GM03348 (cell line): ENCODE measurements at places on chromosomes 5 and 9.

DNA sequence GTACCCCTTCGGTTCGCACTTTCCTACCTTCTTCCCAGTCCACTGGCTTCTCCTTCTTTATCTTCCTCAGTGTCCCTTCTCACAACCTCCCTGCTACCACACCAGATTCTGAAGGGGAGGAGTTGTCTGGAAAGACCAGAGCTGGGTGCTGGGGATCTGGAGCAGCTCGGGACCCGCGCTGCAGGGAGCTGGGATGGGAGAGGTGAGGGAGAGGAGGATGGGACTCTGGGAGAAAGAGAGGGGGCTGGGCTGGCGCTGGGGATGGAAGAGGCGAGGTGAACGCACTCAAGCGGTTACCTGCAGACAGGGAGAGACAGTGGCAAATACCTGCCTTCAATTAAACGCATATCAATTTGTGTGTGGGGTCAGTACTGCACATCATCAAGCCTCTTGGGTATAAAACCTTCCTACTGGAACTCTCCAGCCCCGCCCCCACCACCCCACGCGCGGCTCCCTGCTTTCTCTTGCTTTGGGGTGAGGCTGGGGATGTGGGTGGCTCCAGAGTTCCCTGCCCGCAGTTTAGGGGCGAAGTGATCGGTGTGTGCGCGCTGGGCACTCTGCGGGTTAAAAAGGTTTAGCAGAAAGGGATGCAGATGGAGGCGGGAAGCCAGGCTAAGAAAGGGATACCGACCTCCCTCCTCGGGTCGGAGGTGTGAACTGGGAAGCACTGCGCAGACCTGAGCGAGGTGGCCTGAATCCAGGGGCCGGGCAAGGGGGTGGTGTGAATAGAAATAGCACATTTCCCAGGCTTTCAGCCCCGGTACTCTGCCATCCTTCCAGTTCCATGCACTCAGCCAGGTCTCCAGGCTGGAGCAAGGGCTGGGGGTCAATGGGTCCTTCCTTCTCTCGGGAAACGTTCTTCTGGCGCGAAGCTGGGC, 977 bp upstream of the PAM start:
- no peak for DNase-seq

DNA sequence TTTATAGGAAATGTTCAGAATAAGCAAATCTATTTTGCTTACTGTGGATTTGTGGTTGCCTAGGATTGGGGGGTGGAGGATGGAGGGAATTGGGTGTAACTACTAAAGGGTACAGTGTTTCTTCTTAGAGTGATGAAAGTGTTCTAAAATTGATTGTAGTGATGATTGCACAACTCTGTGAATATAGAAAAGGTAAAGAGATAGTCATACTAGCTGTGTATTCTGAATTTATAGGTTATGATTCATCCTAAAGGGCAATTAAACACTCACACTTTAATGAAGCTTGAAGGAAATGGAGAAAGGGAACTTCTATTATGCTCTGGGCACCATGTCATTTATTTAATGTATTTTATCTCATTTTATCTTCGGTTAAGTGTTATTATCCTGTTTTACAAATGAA, 9.9 kb downstream of the TXNDC8 start:
- no peak for DNase-seq

- DNase-seq: no peak
Observed at GRCh38 chr9:78575081-78575480, 278.2 kb downstream of the PSAT1 start.

- DNase-seq: no peak
Observed at GRCh38 chr9:97484134-97484533, 17.3 kb upstream of the TMOD1 start.

DNA sequence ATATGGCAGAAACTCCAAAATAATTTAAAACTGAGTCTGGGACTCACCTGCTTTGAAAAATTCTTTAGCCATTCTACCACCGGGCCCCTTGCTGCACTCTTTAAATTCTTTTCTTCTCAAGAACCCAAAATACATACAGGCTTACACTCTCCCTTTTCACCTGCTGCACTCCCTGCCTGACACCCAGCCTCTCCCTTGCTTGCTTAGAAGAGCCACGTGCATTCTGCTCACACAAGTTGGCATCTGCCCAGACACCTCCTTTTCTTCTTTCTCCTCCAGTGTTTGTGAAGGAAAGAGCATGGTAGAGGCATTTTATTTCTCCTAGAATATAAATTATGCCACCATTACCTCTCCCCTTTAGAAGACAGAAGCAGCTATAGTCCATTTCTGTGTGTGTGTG, 39.0 kb upstream of the AOPEP start:
- DNase-seq: no peak

- DNase-seq: no peak
Observed at GRCh38 chr5:96942078-96942477, 6.2 kb downstream of the LNPEP start.

GRCh38 chr5:107997338-107997980, 326.7 kb upstream of the EFNA5 start:
- peak; percentile 4 for DNase-seq

GRCh38 chr5:151474799-151475198, 27.4 kb downstream of the SLC36A1 start:
- DNase-seq: no peak

DNA sequence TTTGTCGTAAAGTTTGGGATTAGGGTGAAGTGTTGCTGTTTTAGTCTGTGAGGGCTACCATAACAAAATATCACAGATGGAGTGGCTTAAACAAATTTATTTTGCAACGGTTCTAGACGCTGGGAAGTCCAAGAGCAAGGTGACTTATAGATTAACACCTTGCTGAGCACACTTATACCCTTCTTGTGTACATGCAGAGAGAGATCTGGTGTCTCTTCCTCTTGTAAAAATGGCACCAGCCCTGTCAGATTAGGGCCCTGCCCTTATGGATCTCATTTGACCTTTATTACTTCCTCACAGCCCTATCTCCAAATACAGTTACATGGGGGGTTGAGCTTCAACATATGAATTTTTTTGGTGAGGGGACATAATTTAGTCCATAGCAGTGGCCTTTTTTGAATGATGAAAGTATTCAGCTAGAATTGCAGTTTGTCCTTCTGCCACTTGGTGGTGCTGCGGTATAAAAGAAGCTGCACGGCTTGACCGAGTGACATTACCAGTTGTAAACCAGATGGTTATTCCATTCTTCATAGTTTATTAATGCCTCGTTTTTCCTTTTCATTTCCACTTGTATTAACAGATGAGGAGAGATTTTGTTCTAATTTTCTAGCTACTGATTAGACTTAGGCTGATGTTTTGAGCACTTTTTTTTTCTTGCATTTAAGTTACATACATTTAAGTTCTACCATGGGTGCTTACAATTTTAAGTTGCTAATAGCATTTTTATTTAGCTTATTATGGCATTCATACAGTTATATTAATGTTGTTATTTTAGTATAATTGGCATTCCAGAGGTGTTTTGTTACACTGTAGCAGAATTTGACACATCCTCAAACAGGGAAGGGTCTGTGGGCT, 19.4 kb downstream of the DCP2 start:
- peak; percentile 76 for DNase-seq

GRCh38 chr5:116402235-116402634, 172.4 kb downstream of the SEMA6A start:
- DNase-seq: no peak

DNA sequence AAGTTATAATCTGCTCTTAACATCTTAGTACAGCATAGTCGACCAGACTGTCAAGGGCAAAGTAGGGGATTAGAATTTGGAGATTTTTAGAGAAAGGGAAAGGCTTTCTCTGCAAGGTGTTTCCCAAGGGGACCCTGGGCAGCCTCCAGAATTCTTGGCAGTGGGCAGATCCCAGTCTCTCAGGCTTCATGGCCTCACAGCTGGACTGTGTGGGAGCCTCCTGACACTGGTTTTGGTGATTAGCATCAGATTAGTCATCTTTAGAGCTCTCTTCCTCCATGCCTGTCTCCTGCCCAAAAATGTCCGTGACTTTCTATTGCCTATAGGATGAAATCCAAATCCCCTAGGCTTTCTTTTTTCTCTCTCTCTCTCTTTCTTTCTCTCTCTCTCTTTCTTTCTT, 370.7 kb downstream of the ZSWIM6 start:
- peak; percentile 37 for DNase-seq

- DNase-seq: no peak
Observed at GRCh38 chr9:138070815-138071214, 193.2 kb downstream of the CACNA1B start.

DNA sequence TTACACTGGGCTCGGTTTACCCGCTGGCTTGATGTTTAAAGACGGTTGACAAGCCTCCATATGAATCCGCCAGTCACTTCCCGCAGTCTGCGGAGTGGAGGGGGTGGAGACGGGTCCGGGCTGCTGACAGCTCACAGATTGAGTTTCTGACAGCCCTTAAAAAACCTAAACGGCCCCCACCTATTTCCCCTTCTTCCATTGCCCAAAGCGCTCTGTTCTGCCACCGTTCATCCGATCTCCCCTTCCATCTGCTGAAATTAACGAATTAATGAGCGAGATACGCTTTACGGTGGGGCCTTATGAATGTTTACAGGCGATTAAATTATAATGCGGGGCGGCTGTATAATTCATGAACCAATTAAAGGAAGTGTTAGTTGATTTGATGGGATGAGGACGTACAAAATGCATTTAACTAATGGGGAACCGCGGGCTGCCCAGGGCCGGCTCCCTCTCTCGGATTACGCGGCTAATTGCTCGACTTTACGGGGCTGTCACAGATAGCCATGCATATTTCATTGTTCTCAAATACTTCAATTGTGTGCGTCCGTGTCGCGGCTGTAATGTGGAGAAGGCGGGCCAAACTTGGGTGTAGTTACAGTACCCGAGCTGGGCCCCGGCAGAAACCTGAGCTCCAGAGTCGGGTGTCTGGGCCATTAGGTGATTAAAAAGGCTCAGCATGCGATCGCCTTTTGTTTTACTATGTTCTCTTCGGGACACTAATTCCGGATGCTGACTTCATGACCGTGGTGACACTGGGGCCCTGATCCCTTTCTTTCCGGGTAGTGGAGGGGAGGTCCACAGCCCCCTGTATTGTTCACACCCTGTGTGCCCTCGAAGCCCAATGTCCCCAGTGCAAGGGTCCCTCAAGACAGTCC, 74.9 kb downstream of the GTF3C4 start:
- no peak for DNase-seq

GRCh38 chr5:97554977-97555643, 372.1 kb upstream of the RIOK2 start:
- peak; percentile 49 for DNase-seq

DNA sequence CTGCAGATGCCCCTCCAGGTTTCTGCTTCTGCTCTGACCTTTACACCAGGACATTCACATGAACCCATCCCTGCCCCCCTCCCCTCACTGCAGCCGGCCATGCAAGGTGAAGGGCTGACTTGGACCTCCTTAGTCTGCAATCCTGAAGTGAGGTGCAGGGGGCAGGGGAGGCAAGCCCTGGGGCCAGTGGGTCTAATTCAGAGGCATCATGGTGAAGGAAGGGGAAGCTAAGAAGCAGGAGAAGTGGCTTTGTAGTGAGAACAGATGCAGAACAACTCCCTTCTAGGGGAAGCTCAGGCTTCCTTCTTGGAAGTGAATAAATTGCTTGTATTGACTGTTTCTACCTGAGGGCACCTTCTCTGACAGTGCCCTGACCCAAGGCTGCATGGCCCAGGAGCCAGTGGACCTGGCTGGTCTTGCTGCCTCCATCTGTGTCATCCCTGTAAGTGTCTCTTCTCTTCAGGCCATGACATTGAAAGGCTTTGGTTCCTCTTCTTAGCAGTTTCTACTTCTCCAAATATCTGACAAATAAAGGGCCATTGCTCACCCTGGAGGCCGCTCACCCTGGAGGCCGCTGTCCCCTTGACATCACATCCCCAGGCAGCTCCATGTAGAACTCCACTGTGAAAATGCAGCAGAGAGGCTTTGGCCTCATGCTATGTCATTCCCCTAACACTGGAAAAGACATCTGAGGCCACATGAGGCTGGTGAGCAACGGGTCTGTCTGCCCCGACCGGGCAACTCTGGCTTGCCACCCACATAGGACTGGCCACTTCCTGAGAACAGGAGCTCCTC, 55.3 kb downstream of the GADD45G start:
- DNase-seq: no peak
